ENCODE measurements at places on chromosomes 1 and 21.
A peak's percentile ranks its signal among the peaks of the same experiment; 100 is the strongest.

GRCh38 chr1:193062698-193063463, 3.5 kb downstream of the RO60 start:
- no peak for DNase-seq

DNA sequence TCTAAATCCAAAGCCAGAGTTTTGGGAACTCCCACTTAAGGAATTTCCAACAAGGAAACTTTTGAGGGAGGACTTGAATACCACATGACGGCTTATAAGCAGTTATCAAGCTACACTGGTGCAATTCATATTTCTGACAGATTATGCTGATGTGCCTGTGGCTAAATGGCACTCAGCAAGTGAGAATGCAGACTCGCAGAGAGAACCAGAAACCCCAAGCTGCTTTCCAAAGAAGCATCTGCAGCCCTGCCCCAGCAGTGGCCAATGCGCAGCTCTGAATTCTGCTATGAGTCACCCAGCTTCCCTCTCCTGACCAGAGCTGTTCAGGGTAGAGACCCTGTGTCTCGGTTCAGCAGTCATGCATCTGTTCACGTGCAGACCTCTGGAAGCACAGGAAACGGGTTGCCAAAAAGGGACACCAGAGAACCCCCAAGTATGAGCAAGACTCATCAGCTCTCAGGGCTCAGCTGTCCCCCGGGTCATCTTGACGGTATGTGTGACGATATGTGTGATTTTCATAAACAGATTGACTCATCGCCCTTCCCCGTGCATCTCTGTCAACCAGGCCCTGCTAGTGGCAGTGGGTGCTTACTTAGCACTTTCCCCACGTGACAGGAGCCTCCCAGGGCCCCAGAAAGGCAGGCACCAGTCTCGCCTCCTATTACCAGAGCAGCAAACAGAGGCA, 76.3 kb downstream of the ITPKB start:
- no peak for DNase-seq

- DNase-seq: peak; percentile 87
Measured at GRCh38 chr1:15740924-15741850, 1.1 kb upstream of the TMEM82 start.

DNA sequence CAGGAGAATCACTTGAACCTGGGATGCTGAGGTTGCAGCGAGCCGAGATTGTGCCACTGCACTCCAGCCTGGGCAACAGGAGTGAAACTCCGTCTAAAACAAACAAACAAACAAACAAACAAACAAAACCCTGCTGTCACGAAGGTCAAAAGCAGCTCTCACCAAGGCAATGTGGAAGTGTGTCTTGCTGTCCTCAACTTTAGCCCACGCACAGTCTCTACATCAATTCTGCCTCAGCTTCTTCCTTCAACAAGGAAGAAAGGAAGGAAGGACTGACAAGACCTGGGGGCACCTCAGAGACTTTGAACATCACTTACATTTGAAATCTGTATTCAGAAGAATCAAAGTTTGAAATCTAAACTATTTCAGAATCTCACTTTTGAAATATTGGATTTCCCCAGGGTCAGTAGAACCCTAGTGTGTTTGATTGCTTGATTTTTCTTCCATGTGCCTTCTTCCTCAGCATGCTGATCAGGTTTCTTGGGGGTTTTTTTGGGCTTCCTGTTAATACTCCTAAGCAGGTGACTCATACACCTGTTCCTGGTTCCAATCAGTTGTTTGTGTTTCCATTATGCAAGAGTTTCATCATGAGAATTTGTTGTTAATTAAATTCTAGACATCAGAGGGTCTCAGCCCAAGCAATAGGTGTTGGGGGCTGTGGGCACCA, 6.5 kb upstream of the CSTB start:
- DNase-seq: no peak

DNA sequence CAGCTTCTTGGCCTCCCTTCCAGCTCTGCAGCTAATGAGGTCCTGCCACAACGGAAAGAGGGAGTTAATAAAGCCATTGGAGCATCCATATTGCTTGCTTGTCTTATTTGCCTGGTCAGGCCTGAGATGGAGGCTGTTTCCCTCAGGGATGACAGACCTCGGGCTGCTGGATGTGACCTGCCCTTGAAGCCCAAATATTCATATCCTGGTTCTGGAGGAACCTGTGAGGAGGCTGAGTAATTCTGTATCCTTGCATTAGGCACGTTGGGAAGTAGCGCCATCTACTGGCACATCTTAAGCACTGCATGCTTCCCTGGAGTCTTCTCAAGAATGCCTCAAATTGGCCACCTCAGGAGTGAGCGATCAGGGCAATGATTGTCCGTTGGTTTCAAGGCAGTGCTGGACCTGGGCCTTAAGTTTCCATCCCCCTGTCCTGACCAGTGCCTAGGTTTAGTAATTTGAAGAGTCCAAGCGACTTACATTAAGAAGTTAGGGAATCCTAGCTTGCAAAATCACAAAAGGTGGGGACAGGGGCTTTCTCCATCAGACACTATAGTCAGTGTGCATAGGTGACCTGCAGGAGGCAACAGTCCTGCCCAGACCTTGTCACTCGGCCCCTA, 13.8 kb upstream of the NASP start:
- DNase-seq: no peak

- no peak for DNase-seq
Measured at GRCh38 chr1:75765697-75766355, 20.2 kb upstream of the RABGGTB start.

GRCh38 chr1:19074902-19075721, 118.6 kb upstream of the IFFO2 start:
- DNase-seq: peak; percentile 93

Data from RWPE2 (cell line).